SJCRH30 (cell line): ENCODE measurements at places on chromosomes 3 and 15. TPM values are rescaled to one million over a fixed set of nuclear protein-coding genes. Genes with fewer than 3 reads are reported as not detected.
A peak's percentile ranks its signal among the peaks of the same experiment; 100 is the strongest.

C15orf62 gene
- total RNA-seq, result 0.10 and 0.14 TPM in 2 replicates

SCAMP5 gene
- total RNA-seq, result 13.5 and 14.4 TPM in 2 replicates

DLL4 gene
- 0.43 and 0.48 TPM in 2 replicates for total RNA-seq

MDFIC2 gene
- not detected in 2 replicates for total RNA-seq

DIPK2A gene
- total RNA-seq, result 18.4 and 26.1 TPM in 2 replicates

ALDH1A2 gene
- total RNA-seq, result 8.9 and 12.6 TPM in 2 replicates

SH2D7 gene
- total RNA-seq, result 0.08 and 0.36 TPM in 2 replicates

GRCh38 chr3:46678280-46678679 lies 15.2 kb downstream of the ALS2CL start:
- DNase-seq, result no peak

- no peak for DNase-seq
Observed at GRCh38 chr3:180265551-180265950, 228.8 kb upstream of the PEX5L start.

DNA sequence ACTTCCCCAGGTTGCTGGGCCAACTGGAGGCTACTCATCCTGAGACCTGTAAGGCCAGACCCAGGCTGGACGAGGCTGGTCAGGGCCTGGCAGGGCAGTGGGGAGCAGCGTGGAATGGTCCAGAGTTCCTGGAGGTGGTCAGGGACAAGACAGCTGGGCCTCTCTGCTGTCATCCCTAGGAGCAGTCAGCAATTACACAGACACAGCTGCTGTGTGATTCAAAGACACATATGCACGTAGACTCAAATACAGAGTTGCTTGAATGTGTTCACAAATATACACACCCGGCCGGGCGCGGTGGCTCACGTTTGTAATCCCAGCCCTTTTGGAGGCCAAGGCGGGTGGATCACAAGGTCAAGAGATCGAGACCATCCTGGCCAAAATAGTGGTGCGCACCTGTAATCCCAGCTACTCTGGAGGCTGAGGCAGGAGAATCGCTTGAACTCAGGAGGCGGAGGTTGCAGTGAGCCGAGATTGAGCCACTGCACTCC lies 1.5 kb upstream of the CD276 start:
- DNase-seq, result peak; percentile 58

DNA sequence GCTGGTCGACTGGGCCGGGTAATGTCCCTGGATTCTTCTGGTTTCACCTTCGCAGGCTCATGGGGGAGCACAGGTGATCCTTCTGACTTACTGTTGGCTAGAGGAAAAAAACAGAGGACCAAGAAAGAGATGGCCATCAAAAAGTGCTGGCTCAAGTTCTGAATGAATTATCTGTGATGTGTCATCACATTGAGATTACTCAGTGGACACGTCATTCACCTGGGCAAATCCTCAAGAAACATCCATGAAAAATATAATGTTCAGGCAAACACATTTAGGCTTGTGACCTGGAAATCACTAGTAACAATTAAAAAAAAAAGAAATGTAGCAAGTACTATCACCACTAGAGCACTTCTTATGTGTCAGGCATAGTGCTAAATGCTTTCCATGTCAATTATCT lies 81.5 kb upstream of the SLC2A2 start:
- DNase-seq, result no peak

DNA sequence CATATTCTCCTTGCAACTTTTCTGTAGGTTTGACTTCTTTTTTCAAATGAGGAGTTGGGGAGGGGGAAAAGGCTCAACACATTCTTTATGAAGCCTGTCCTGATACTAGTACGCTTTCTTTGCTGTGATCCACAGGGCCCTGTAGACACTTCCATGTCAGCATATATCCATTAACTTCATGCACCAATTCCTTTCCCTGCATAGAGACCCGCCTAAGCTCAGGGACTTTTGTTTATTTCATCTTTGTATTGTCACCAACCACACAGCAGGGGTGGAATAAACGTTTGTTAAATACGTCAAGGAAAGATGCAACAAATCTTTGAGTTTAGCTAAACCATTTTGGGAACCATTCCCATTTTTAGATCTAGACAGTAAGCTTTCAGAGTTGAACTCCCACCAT lies 43.0 kb upstream of the GK5 start:
- DNase-seq, result no peak

DNA sequence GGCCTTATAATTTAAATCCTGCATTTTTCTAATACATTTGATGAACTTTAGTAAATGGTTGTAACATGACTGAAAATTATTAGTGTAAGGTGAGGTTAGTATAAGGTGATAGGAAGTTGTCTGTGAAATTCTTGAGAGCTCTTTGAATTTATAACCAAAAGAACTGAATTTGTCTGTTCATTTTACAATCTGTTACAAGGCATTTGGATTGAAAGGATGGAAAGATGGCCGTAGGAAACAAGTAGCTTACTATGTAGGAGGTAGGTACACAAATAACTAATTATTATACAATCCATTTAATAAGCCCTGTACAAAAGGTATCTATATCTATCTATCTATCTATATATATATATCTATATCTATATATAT lies 6.6 kb downstream of the DIPK2A start:
- no peak for DNase-seq

DNA sequence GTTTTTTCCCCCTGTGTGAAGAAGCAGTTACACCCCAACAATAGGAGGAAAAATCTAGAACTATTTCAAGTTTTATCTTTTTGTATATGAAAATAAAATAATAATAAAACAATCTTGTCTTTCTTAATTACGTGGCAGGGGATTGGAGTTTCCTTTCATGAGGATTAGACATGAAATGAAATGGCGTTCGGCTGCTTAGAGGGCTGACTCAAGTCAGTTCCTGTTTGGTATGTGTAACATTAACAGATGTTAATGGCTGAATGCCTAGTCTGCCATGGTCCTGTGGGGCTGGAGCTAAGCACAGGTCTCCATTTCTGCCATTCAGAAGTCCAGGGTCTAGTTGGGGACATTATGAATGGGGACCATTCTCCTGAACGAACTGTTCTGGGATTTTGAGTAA lies 3.1 kb upstream of the EXOG start:
- no peak for DNase-seq

DNA sequence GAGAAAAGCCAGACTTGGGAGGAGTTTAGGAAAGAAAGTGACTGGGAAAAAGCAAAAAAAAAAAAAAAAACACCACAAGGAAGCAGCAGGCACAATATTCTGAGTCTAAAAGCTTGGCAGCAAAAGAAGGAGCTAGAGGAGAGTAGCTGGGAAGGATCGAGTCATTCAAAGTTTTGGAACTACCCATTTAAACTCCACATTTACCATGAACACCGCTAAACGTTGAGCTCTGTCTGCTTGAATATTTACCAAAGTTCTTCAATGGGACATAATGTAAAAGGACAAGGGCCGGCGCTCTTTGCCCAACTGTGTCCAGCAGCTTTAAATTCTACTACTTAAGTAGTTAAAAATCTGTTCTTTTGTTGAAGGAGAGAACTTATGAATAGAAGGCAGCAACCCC lies 481.9 kb downstream of the FOXP1 start:
- no peak for DNase-seq

GRCh38 chr15:28114721-28115622 lies 15.9 kb upstream of the OCA2 start:
- DNase-seq, result no peak

DNA sequence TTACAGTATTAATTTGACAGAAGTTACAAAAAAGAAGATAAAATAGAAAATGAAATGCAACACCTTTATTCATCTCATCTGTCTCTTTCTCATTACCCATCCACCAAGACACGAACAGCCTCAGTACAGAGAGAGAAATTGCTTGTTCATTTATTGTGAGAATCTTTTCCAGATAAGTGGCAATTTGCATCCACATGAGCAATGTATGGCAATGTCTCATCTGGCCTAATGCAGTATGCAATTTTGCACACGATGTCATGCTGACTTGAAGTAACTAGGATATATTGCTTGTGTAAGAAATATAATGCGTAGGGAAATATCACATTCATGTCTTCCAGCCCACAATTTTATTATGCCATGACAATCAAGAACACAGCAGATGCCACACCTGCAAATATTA lies 866.9 kb downstream of the ROBO1 start:
- no peak for DNase-seq

DNA sequence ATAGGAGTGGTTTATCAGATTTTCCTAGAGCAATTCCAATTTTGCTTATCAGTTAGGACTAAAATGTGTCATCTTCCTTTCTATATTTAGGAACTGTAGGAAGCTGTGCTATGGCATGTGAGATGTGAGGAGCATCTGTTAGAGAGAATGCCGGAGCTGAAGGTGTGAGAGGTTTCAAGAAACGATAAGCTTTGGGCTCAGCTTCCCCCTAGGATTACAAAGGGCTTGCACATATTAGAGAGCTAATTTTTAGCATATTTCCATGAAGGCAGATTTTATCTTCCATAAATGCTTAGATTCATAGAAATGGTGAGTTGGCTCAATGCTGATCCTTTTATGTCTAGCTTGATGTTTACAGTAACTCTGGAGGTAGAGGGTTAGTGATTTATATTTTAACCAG lies 120.2 kb downstream of the CNTN4 start:
- no peak for DNase-seq

GRCh38 chr15:85625856-85626255 lies 168.9 kb downstream of the KLHL25 start:
- no peak for DNase-seq

GRCh38 chr15:70235347-70235746 lies 137.6 kb upstream of the TLE3 start:
- DNase-seq, result no peak

DNA sequence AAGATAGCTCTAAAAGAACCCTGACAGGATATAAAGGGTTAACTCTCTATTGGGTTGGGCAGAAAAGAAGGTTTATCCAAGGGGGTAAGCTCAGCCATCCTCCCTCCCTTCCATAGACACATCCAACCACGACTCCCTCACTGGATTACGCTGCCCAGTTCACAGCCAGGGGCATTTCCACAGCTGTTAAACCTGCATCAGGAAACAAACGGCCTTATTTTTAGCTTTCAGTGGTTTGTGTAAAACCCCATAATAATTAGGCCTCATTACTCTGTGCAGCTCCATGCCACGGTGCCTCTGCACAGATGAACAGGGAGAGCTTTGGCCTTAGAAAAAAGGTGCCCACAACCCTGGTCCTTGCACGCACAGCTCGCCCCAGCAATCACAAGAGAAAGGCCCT lies 110.6 kb downstream of the GABRB3 start:
- DNase-seq, result peak; percentile 70

- DNase-seq, result no peak
Observed at GRCh38 chr15:66997212-66997611, 68.2 kb upstream of the SMAD3 start.

DNA sequence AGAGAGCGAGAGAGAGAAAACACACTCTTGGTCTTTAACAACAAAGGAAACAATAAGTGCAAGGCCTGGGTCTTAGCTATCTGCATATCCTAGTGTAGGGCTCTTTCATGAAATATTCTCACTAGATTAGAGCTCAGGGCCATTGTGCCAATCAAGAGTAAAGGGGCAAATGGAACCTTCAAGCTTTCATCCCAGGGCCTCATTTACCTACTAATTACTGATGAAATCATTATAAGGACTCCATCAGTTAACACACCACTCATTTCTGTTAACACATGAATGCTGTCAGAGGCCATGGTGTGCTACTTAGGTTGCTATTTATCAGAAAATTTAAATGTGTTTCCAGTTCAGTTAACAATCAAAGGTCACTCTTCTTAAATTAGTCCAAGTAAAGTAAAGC lies 597.8 kb downstream of the ROBO1 start:
- no peak for DNase-seq

DNA sequence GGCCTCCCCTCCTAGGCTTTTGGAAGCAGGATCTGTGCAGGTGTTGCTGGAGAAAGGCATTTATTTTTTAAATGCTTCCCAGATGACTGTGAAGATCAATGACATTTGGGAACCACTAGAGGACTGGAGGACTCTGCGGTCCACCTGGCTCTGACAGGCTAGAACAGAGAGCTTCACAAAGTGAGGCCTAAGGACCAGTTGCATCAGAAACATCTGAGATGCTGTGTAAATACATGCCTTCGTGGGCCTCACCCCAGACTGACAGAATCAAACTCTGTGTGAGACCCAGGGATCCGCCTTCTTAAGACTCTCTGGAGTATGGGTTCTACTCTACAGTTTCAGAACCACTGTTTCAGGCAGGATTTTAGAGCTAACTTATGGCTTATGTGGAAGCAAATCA lies 105.0 kb upstream of the ICE2 start:
- DNase-seq, result no peak
